Activated T-cell treated with anti-CD3 and anti-CD28 coated beads for 24 hours (primary cell): ENCODE measurements at places on chromosomes 7 and 10.

DNA sequence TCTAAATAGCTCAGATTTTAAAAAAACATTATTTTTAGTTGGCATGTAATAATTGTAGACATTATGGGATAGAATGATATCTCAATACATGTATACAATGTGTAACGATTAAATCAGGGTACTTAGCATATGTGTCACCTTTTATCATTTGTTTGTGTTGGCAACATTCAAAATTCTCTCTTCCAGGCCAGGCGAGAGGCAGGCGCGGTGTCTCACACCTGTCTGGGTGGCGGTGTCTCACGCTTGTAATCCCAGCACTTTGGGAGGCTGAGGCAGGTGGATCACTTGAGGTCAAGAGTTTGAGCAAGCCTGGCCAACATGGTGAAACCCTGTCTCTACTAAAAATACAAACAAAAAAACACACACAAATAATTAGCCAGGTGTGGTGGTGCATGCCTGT lies 151.7 kb downstream of the RTKN2 start:
- DNase-seq = no peak

- no peak for DNase-seq
These were observed 140.3 kb downstream of the VIPR2 start for GRCh38 chr7:159004411-159004810.

DNA sequence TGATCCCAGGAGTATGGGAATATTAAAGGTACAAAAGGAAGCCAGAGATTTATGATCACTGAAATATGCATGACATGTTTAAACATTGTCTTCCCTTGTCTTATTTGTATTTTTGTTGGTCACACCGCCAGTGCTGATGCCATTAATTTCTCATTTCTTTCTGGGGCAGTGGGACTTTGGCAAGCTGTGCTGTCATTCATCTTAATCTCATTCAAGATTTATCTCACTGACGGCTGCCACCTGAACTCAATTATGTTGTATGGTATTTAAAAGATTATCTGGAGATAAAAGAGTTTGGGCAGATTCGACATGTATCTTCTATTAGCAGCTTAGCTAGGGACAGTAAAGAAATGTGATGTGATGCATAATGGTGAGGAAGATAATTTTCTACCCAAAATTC lies 284.9 kb upstream of the PLXDC2 start:
- no peak for DNase-seq

DNA sequence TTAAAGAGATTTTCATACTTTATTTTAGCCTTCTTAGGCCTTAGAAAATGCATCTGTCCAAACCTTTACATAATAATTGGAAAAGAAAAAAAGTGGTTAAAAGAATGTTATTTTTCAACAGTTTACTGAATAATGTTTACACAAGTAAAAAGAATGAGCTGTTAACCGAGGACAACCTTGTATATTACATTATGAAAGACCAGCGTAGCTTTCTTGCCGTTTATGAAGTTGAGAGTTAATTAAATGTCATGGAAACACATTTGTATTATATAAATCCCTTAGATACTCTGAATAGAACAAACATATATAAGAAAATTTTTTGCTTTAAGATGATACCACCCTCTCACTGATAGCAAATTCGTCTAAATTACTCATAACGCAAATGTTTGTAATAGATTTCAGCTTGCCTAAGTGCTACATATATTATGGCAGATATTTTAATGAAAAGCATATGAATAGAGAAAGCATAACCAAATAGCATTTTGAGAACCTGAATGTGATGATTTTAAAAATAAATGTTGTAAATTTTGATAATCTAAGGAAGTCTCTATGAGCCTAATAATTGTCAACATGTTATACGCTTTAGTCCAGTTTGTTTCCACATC lies 9.1 kb downstream of the CACNB2 start:
- DNase-seq = no peak

GRCh38 chr10:36373424-36374096 lies 731.5 kb upstream of the FZD8 start:
- DNase-seq = no peak

DNA sequence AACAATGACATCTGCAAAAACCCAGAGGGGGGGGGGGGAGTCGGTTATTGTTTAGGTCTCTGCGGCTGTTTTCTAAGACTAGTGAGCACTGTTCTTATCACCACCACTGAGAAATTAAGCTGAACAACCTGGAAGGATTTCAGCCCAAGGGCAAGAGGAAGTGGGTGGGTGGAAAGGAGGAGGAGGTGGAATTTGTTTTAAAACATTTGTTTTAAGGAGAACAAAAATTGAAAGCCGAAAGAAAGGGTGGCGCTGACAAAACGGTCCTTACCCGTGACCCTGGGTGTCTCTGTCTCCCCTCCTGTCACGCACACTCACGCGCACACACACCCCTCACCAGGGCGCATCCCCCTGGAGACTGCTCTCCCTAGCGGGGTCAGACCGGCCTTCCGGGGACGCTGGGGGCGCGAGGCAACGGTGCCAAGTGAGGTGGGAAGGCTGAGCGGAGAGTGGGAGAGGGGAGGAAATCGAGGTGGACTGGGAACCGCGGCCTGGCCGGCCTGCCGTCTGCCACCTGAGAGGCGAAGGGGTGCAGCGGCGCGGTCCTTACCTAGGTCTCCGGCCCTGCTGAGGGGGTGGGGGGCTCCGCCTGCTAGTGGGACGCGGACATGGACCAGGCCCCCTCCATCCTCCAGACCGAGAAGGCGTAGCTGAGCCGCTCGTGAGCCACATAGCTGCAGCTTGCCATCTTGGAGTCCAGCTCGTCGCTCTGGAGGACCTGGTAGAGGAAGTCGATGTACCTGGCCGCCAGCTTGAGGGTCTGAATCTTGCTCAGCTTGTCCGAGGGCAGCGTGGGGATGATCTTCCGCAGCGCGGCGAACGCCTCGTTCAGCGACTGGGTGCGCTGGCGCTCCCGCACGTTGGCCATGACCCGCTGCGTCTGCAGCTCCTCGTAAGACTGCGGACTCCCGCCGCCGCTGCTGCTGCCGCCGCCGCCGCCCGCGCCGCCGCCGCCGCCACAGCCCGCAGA lies 1.0 kb downstream of the TWIST1 start:
- DNase-seq = no peak

DNA sequence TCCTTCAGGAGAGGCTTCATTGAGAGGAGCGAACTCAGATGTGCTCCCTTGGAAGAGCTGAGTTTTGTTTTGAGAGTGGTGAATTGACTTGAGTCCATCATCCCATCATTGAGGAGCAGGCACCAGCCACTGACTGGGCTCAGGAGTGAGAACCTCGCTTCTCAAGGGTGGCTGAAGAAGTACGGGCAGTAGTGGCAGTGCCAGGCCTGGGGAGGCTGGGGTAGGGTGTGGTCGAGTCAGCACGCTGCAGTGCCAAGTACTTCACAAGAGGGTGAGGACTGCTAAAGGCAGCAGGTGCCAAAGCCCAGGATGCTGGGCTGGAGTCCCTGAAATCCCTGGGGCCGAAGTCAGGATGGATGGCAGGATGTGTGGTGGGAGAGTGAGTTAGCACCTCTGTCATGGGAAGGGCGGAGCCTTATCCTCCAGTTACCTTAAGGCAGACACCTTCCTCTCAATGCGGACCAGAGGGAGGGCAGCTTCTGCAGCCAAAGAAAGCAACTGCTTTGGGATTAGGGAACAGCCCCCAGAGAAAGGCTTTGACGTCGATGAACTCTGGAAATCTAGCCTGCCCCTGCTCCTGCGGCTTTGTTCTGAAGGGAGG lies 210.3 kb downstream of the CAMK1D start:
- DNase-seq = no peak

DNA sequence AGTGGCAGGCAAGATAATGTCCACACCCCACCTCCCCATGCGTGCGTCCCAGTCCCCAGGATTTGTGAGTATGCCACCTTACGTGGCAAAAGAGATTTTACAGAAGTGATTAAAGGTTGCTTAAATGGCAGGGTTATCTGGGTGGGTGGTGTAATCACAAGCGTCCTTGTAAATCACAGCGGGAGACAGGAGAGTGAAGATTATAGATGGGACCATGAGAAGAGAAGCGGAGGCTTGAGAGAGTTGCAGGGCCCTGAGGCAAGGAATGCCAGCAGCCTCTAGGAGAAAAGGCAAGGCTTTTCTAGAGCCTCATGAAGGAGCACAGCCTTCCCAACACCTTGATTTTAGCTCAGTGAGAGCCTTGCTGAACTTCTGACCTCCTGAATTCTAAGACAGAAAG lies 10.2 kb downstream of the ZRANB1 start:
- no peak for DNase-seq

- no peak for DNase-seq
These were observed 42.7 kb downstream of the SPDYE5 start for GRCh38 chr7:75534727-75535307.

DNA sequence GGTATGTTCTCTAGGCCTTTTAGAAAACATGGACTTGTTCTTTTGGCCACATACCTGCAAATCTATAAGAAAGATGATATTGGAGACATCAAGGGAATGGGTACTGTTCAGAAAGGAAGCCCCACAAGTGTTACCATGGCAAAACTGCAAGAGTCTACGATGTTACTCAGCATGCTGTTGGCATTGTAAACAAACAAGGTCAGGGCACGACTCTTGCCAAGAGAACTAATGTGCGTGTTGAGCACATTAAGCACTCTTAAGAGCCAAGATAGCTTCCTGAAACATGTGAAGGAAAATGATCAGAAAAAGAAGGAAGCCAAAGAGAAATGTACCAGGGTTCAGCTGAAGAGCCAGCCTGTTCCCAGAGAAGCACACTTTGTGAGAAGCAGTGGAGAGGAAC lies 37.1 kb downstream of the SDK1 start:
- DNase-seq = no peak

GRCh38 chr10:100419911-100420449 lies 42.8 kb upstream of the WNT8B start:
- no peak for DNase-seq

DNA sequence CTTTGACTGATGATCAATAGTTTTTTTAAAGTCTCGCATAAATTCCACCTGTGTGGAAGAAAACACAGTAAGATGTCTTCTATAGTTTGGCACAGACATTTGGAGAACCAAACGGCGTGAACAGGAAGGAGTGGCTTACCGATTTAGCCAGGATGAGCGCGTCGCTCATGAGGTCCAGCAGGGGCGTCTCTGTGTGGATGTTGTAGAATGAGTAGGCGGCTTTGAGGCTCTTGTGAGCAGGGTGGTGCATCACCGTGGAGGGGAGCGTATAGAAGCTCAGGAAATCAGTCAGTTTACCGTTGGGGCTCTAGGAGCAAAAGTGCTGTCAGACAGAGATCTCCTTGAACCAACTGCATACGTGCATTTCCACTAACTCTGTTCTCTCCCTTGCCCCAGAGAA lies 15.5 kb downstream of the RPP38 start:
- DNase-seq = no peak

DNA sequence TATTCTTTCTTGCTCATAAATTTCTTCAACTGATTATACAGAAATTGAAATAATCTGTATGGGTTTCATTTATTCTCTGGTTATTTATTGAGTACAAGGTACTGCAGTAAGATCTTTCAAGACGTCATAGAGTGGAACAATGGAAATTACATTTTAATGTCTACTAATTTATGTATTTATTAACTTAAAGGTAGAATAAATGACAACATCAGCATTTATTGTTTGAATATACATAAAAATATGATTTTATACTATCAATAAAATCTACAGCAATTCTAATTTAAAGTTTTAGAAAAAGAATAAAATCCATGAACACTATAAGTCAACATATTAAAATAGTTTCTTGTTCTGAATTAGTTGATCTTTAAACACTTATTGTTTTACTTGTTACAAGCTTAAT lies 158.5 kb downstream of the AGMO start:
- DNase-seq = no peak

DNA sequence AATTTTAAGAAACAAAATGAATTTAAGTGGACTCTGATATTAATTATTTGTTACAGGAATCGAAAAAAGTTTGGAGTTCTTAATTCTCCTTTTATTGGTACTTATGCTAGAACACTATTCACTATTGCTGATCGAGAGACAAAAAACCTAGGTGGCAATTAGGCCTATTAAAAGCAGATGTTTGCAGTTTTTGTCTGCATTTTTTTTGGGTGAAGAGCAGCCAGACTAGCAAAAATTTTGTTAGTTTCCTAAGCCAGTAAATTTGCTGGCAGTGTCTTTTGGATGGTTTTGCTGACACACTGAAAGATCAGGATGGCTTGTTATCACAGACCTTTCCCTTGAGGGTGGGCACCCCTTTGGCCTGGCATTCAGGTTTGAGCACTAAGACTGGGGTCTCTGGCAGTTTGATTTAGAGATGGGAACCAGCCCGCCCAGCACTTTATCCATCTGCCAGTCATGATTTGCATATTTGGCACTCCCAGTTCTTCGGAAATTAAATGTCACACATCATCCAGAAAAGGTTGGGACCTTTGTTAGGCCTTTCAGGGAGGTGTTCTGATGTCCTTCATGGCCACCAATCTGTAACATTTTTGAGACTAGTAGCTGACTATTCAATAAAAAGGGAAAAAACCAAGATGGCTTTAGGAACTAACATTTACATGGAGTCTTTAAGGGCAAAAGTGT lies 57.3 kb downstream of the INPP5F start:
- DNase-seq = no peak

DNA sequence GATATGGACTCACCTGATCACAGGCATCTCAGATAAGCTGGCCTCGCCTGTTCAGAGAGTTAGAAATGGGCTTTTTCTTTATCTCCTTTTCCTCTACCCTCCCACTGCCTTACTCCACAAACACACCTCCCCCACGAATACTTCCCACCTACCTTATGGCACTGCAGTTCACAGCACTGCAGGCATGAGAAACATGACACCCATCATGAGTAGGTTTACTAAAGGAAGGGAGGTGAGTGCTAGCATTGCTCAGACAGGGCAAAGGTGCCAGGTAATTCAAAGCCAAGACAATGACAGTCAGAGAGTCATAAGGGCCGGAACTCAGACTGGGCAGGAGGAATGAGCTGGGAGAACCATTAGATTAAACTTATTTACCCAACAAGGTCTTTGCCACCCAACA lies 220.6 kb downstream of the FAM107B start:
- DNase-seq = no peak

GRCh38 chr10:113369365-113369694 lies 183.5 kb upstream of the HABP2 start:
- DNase-seq = no peak

- DNase-seq = no peak
These were observed 312.4 kb downstream of the KCNMA1 start for GRCh38 chr10:77325233-77325537.

DNA sequence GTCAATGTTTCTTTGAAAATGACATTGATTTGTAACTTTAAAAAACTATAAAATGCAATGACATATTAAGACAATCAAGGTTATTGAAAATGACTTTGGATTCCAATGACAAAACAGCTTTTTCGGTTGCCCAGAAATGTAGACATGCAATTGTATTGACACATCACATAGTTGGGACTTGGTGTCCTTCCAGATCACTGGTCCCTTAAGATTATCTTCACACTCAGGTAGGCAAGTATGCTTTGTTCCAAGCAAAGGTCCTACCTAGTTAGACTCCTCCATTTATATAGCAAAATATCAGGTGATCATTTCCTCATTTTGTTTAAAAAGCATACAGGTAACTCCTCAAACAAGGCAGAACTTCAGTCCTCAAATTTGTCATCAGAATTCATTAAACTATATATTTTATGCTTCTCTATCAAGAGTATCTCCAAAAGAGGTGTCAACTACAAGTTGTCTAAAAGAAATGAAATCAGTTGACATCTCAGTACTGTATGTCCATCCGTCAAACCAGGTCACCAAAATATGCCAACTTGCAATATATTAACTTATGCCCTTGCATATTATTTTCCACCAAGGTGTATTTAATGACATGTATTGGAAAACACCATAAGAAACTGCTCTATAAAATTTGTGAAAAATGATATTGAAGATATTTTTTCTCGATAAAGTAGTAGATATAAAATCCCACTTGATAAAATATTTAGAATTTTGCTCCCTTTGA lies 64.6 kb downstream of the TSPAN12 start:
- no peak for DNase-seq

- no peak for DNase-seq
These were observed 362.8 kb upstream of the MBL2 start for GRCh38 chr10:53135213-53135896.

- no peak for DNase-seq
These were observed 77.1 kb upstream of the GNAI1 start for GRCh38 chr7:80057488-80057887.
